ENCODE measurements at places on chromosomes 1 and 21.
A peak's percentile ranks its signal among the peaks of the same experiment; 100 is the strongest.

DNA sequence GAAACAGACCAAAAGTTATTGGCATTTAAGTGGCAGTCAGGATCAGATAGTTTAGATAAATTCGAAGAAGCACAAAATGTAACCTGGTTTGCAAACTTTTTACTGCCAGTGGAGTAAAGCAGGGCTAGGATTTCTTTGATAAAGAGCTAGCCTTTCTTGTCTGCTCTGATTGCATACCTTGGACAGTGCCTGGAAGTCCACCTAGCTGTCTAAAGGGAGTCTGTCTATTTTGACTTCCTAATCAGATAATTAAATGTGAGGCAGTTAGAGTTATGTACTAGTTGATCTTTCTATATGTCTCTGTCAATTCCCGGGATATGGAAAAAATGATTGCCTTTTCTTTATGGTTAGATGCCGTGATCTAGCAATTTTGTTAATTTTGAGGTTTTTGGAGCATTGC, 4.1 kb downstream of the GPSM2 start:
- DNase-seq = no peak

GRCh38 chr1:31208361-31208945, 31.2 kb downstream of the NKAIN1 start:
- DNase-seq = no peak

- no peak for DNase-seq
These were observed 33.2 kb upstream of the SLC19A1 start for GRCh38 chr21:45575304-45575992.

DNA sequence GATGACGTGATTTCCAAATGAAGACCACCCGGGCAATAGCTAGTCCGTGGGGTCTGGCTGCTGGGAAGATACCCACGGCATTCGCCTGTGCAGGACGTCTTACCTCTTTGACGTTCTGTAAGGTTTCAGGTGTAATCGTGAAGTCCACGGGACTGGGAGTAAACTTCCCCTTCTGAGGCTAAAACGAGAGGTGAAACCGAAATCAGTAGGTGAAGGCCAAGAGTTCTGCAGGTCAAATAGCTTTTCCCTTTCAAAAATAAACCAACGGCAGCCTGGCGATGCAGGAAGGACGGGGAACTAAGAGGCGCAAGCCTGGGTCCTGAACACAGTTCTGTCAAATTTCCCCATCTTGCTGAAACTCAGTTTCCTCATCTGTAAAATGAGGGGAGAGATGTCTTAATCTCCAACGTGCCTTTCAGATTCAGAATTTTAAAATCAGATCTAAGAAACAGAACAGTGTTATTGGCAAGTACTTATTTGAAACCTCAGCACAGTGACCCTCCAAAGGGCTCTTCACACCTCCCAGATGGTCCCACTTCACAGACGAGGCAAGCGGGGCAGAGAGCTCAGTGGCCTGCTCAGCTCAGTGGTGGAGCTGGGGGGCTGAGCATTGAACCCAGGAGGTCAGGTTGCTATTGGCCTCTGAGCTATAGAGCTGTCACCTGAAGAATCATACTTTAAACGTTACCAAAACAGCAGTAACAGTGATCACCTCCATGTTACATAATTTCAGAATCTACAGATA, 34.7 kb downstream of the VPS26C start:
- no peak for DNase-seq

GRCh38 chr21:35231090-35231489, 182.0 kb upstream of the RUNX1 start:
- no peak for DNase-seq

DNA sequence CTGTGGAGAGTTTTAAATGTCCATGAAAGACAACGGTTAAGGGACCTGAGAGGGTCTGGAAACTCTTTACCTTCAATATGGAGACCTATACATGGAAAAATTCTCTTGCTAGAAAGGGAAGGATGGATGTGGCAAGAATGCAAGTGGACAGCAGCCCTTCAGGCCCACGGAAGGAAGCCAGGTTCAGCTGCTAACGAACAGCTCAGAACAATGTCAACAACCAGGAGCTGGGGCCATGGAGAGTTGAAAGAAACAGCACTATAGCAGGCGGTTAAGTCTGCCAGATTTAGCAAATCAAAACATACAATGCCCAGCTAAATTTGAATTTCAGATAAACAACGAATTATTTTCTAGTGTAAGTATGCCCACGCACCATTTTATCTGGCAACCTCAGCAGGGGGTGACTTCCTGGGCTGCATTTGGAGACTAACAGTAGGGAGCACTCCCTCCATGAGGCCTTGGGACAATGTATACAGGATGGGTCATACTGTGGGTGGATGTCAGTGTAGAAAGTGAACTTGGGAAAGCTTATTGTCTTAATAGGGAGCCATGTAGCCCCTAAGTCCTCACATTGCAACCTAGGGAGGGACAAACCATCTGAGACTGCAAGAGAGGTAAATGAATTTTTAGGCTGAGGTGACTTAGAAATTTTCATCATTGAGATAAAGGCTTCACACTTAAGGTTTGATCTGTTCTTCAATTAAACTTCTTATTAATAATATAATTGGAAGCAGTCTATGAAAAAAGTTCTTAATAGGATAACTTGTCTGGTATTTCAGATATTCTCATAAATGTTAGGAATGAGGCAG, 7.8 kb upstream of the H3-3A start:
- no peak for DNase-seq

DNA sequence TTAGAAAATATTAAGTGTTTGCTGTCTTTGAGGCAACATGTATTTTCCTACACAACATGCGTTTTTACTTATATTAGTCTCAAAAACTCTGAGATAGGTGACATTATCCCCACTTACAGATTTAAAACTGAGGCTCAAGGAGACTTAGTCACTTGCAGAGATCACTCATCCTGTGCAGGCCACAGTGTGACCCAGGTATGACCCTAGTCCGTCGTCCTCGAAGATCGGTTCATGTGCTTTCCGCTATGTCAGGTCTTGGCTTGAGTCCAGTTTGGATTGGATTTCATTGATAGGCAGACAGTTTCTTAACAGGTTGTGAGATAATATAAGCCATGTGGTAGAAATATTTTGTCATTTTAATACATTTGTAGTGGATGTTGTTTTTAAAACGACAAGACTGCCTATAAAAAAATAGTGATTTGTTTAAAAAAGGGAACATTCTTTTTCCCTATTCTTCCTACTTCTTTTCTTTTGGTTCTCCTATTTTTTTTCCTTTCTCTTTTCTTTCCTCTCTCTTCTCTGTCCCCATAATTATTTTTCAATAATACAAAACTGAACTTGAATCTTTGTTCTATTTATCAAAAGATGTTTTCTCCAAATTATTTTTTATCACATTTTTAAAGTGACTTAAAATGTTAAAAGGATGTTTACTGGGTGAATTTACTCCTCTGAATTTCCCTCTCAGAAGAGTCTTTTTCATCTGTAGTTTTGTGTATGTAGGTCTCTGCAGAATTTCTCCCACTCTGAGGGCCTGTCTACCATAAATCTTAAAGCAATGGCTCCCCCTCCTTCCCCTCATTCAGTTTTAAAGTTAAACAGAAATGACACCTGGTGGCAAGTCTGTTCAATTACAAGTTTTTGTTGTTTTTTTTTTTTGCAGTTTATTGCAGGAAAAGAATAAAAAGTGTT, 81.8 kb downstream of the PHTF1 start:
- DNase-seq = peak; percentile 42

DNA sequence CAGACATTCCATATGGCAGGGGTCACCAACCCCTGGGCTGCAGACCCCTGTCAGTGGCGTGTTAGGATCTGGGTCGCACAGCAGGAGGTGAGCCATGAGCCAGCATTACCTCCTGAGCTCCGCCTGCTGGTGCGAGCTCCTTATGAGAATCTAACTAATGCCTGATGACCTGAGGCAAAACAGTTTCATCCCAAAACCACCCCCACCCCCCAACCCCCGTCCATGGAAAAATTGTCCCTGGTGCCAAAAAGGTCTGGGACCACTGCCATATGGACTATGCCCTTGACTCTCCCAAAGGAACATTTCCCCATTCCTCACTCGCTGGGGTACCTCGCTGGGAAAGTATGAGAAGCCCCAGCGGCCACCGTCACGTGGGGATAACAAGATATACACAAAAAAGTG, 6.4 kb upstream of the CPT2 start:
- DNase-seq = no peak

GRCh38 chr1:106980121-106980520, 76.4 kb upstream of the PRMT6 start:
- DNase-seq = no peak

GRCh38 chr1:155070158-155070621, 6.7 kb downstream of the EFNA4 start:
- peak; percentile 59 for DNase-seq

GRCh38 chr1:117121589-117122329, at the start of gene TRIM45:
TRIM45 (minus strand) TSS chr1:117121749; CDS start chr1:117121201, 548 bp downstream.
- peak; percentile 82 for DNase-seq

GRCh38 chr1:25541425-25541824, 2.0 kb upstream of the LDLRAP1 start:
- DNase-seq = no peak

DNA sequence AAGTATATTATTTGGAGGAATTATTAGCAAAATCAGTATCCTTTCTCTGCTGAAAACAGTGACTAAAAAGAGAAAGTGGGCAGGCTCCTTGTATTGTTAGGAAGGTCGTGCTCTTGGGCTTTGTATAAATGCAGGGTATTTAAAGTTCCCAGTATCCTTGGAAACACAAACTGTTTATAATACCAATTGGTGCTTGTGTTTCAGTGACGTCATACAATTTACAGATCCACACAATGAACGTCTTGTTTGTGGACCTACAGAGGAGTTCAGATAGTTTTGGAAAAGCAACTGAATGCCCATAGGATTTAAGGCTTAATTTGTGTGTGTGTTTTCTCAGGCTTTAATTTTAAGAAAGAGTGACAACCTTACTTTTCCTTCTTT, 168.2 kb downstream of the RASAL2 start:
- DNase-seq = no peak

- no peak for DNase-seq
These were observed 46.5 kb upstream of the PODN start for GRCh38 chr1:53015508-53015860.

GRCh38 chr1:47424336-47424982, 8.4 kb downstream of the FOXE3 start:
- peak; percentile 35 for DNase-seq

- DNase-seq = no peak
These were observed 261.9 kb downstream of the HHIPL2 start for GRCh38 chr1:222286011-222286410.

Data from COR-L47 (cell line).